ENCODE measurements at places on chromosomes 3 and 15. TPM values are rescaled to one million over a fixed set of nuclear protein-coding genes. Genes with fewer than 3 reads are reported as not detected.

- DNase-seq, result no peak
These were observed 14.9 kb upstream of the TM4SF4 start for GRCh38 chr3:149459491-149460059.

Gene TGM4
- total RNA-seq, result 0.13 TPM

GRCh38 chr15:76382987-76383728 lies 46.6 kb downstream of the ISL2 start:
- no peak for DNase-seq

DNA sequence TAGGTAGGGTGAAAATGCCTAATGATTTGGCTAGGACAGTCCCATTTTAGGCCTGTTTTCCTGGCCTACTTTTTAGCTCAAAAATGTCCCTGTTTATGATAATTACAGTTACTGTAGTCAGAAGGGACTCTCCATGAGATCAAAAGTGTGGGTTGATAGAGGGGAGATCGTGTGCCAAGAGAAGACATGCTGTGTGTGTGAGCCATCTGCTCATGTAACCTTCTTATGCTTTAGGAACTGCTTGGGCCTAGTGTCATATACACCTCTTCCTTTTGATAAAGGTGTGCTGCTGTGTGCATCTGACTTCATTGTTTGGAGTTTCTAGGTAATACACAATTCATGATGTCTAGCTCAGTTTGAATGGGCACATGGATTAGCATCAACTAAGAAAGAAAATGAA lies 786.5 kb downstream of the PDCD6IP start:
- no peak for DNase-seq

DNA sequence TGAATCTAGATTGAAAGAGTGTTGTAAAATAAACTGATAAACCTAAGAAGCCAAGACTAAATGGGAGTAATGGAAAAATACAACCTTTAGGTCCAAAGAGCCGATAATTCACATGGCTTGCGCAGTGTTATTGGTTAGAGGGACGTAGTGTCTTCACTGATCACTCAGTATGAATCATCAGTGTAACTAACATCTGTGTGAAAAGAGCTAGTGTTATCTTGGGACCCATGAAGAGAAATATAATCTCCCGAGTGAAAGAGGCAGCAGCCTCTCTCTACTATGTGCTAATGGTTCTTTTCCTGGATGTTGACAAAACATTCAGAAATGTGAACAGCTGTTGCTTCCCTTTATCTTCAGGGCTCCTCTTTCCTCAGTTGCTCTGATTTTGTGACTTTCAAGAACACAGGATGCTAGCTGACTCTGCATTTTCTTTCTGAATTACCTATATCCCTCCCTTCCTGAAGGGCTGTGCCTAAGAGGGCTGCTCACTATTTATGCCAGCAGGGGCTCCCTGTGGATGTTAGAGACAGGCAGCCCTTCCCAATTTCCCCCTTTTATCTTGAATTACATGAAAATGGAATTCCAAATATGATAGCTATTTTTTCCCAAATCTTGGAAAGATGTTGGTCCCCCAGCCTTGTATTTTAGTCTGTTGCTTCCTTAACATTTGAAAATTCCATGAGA lies 128.8 kb downstream of the GRM7 start:
- DNase-seq, result no peak

DNA sequence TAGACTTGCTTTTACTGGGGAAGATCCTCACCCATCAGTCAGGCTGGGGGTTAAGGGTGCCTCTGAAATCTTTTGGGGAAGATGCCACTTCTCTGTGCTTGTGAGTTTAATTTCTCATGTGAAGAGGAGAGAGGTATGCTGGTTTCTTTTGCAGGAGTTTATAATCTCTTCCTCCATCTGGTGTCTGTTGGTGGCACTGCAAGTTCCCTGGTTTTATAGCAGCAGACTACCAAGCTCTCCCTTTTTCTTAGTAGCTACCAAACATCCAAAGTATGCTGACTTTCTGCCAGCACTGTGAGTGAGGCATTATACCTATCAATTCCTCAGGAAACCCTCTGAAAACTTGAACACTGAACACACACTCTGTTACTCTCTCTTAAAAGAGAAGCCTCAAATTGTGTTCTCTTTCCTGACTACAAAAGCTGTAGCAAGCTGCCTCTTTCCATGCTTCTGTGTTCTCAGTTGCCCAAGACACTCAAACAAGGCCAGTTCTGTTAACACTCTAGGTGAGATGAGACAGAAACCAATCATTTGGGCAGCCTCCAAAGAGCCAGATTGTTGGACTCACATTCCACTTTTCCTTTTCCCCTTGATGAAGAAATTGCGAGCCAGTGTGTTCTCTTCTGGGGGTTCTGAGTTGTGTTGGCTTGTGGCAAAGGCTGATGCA lies 299.5 kb downstream of the GAP43 start:
- no peak for DNase-seq

GRCh38 chr3:188082031-188082430 lies 71.9 kb upstream of the LPP start:
- no peak for DNase-seq

Gene UQCC5
- total RNA-seq, result 4.8 TPM

DNA sequence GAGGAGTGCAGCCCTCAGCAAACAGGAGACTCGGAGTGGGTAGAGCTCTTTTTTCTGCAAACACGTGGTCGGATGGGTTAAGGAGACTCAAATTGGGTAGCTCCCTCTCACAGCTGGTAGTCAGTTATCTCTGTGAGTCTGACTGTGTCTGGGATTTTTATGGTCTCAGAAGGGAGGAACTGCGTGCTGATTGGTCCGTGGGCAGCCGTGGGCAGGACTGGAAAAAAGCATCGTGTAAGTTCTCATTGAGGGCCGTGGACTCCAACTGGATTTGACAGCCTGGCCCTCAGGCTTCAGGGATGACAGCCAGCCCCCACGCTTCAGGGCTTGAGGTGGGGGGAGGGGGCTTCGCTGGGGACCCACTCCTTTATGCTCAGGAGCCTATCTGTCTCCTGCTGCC lies 463.9 kb downstream of the EPHA3 start:
- DNase-seq, result no peak

- no peak for DNase-seq
These were observed 137.1 kb downstream of the ZNF609 start for GRCh38 chr15:64597477-64597822.

GRCh38 chr3:55264919-55265318 lies 222.2 kb downstream of the WNT5A start:
- no peak for DNase-seq
